SK-N-DZ (cell line): ENCODE measurements at places on chromosomes 5 and 9.

DNA sequence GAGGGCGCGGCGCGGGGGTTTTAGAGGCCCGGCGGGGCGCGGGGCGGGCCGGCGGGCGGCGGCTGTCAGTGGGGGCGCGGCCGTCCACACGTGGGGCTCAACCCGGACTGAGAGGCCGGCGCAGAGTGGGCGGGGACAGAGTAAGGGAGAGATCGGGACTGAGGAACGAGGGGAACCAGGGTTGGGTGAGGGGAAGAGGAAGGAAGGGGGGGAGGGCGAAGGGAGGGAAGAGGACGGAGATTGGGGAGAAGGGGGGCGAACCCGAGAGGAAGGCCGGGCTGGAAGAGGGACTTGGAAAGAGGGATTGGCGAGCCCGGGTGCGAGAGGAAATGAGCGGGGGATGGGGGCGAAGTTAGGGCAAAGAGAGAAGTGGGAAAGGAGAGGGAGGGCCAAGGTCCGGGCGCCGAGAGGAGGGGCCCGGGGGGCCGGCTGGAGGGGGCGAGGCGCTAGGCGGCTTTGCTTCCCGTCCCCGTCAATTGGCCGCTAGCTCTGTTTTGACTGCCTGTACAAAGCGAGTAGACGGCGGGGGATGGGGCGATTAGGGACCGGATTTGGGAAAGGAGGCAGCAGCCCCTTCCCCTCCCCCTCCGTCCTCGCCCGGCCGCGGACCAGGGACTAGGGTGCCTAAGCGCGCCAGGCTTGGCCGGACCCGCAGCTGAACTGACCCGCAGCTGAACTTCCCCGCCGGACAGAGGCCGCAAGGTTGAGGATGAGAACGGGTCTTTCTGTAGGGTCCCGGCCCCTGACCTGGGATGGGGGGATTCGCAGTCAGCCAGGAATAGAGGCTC is 399 bp upstream of the FBN2 start:
- DNase-seq = peak; percentile 86

DNA sequence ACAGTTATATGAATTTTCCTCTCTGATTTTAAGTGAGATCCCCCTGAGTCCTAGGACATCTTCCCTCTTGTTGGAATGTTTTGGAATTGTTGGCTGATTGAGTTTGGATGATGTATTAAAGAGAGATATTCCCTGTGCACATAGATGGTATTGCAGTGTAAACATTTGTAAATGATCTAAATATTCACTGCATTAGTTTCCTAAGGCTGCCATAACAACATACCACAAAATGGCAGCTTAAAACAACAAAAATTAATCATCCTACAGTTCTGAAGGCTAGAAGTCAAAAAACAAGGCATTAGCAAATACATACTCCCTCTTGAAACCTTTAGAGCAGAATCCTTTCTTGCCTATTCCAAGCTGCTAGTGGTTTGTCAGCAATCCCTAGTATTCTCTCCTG is 38.0 kb upstream of the MROH2B start:
- no peak for DNase-seq

DNA sequence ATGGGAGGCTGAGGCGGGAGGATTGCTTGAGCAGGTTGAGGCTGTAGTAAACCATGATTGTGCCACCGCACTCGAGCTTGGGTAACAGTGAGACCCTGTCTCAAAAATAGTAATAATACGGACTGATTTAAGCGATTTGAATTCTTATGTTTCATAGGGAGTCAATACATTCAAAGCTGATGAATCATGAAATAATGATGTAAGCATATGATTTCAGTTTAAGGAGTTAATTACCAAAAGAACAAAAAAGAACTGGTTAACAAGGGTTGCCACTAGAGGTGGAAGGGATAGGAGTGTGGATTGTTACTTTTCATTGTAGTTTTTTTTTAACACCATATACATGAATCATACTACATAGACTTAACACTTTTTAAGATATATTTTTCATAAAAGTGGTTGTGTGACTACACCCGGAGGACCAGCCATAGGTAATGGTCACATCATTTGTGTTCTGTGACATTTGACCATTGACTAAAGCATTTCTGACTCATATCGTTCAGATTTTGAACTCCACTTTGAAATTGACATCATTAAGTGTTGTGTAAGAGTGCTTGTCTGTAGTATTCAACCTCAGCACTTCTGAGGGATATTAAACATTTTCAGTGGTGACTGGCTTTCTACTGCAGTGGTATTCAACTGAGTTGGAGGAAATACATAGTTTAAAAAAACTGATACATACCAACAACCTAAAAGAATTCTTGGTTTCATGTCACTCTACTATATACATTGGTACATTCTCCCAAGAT is 7.0 kb downstream of the TRMT10B start:
- no peak for DNase-seq

- DNase-seq = no peak
Measured at GRCh38 chr5:124755041-124755440, 8.6 kb upstream of the ZNF608 start.

GRCh38 chr5:59648038-59648831 is 245.3 kb downstream of the PDE4D start:
- no peak for DNase-seq

DNA sequence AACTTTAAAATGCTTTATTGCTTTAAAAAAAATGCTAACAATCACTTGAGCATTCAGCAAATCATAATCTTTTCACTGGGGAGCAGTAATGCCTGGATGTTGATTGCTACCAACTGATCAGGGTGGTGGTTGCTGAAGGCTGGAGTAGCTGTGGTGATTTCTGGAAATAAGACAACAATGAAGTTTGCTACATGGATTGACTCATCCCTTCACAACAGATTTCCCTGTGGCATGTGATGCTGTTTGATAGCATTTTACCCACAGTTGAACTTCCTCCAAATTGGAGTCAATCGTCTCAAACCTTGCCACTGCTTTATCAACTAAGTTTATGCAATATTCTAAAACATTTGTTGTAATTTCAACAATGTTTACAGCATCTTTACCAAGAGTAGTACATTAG is 83.3 kb downstream of the MLLT3 start:
- DNase-seq = no peak

- DNase-seq = no peak
Measured at GRCh38 chr9:75642522-75642921, 248.0 kb upstream of the PCSK5 start.

- peak; percentile 87 for DNase-seq
Measured at GRCh38 chr5:142065273-142065672, 43.3 kb upstream of the NDFIP1 start.

DNA sequence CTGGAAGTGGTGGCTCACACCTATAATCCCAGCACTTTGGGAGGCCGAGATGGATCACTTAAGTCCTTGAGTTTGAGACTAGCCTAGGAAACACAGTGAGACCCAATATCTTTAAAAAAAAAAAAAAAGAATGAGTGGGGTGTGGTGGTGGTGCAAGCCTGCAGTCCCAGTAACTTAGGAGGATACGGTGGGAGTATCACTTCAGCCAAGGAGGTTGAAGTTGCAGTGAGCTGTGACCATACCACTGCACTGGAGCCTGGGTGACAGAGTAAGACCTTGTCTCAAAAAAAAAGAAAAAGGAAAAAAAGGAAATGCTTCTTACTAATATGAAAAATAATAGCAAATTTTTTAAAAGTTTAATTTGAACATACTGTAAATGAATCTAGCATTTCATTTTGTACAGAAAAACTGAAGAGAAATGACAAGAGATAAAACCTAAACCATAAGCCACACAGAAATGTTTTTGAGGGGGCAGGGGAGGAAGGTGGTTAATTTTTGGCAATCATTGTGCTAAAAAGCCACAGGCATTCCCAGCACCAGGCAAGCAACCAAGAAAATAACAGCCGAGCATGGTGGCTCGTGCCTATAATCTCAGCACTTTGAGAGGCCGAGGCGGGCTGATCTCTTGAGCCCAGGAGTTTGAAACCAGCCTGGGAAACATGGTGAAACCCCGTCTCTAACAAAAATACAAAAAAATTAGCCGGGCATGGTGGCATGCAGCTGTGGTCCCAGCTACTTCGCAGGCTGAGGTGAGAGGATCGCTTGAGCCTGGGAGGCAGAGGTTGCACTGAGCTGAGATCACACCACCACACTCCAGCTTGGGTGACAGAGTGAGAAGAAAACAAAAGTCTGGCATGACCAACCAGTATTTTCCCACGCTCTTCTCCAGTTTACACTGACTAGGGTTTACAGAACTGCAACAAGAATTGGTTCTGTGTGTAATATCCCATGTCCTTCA is 114.5 kb upstream of the NR5A1 start:
- DNase-seq = no peak

DNA sequence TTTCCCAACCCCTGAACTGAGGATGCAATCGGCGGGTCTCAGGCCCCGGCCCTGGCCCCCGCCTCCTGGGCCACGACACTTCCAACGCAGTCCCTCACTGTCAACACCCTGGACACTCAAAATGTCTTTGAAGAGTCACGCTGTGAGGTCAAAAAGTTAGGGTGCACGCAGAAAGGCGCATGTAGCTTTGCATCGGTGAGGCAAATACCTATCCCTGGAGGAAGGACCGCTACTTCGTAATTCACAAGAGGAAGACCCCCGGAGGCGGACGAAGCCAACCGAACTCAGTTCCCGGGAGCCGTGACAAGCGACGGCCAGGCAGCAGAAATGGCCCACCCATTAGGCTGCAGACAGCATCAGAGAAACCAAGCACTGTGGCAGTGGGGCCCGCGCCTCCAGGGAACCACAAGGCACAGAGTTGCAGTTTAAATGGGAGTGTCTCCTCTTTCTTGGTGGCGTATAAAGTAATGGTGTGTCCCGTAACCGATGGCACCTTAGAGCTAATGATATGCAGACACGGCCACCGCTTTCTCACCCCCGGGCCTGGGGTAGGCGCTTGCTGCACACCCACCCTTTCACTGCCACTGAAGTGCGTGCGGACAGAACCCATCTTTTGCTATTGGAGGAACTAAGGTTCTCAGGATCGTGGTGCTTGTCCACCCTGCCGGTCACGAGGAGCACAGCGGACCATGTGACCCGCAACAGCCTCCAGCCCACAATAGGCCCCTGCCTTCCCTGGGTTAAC is 9.0 kb downstream of the ADAMTS2 start:
- no peak for DNase-seq

DNA sequence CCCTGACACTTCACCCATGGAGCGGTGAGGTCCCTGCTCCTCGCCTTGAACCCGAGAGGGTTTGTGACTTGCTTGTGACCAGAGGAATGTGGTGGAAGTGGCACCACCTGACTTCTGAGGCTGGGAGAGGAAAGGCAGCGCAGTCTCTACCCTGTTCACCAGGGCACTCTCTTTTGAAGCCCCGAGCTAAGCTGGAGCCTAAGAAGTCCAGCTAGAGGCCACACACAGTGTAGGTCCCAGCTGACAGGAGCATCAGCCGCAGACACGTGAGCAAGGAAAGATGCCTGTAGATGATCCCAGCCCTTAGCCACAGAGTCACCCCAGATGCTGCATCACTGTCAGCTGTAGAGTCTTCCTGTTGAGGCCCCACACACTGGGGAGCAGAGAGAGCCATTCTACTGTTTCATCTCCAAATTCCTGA is 1.7 kb upstream of the ANGPTL2 start:
- no peak for DNase-seq

- DNase-seq = no peak
Measured at GRCh38 chr5:100731768-100732167, 171.3 kb downstream of the ST8SIA4 start.

- no peak for DNase-seq
Measured at GRCh38 chr9:86201474-86202337, 57.8 kb downstream of the C9orf153 start.

DNA sequence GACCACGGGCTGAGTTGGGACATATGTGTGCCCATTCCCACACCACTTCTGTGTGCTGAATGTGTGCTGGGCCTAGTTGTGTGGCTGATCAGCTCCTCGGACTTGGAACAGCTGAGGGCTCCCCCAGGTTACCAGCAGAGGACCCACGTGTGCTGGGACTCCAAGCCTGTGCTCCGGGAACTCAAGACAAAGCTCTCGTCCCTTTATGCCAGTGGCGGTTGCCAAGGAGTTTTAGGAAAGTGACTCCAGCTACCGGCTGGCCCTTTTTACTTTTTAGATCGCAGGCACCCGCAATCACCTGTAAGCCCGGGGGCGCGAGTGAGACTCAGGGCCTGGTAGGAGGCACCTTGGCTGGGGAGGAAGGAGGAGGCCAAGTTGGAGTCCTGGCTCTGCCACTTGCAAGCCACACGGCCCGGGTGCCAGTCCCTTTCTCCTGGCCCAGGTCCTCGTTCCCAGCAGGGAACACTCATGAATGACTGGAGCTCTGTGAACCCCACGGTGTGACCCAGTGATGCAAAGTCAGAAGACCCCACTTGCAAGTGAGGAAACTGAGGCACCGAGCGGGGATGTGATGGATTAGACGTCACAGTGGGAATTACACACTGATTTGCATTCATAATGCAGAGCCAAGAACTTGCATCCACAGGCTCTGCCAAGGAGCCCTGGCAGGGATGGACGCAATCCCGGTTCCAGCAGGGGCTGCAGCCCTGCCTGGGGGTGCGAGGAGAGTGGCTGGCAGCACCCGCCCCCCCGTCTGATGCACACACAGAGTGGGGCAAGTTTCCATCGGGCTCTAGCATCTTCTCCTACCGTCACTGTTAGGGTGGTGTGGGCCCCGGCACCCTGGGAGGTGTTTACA is 26.9 kb downstream of the CRB2 start:
- DNase-seq = no peak

DNA sequence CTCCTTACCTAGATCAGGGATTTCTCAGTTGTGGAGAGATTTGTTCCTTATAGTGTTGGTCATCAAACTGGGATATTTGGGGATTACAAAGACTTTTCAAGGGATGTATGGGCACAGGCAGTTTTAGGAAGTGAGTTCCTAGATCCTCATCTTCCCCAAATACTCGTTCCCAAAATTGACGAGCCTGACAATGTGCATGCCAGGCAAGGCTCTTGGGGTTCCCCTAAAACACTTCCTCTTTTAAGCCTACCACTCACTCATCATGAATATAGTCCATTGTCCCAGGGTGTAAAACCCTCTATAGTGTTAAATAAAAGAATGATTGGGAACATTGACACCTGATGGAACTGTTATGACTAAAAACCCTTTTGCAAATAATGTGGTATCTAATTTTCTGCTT is 26.4 kb downstream of the PDCD1LG2 start:
- no peak for DNase-seq

DNA sequence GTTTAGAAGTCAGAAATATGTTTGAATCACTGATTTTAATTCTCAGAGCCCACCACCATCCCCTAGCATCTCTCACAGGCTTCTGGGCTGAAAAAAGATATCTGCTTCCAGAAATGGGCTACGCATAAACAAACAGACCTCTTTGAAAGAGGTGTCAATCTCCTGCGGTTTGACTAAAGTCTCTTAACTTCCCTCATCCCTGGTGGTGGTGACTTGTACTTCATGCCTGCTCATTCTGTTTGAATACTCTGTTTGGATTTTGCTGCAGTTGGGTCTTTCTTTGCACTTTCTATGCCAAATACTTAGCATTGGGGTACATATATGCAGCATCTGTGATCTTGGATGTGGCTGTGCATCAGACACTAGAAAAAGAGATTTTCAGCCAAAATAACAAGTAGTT is 157.2 kb upstream of the ATP10B start:
- no peak for DNase-seq

- no peak for DNase-seq
Measured at GRCh38 chr5:147305147-147305546, 70.3 kb downstream of the STK32A start.

- DNase-seq = peak; percentile 10
Measured at GRCh38 chr9:97633859-97634490, 354 bp downstream of the NCBP1 start.
